ENCODE measurements at places on chromosomes 13 and 19.

DNA sequence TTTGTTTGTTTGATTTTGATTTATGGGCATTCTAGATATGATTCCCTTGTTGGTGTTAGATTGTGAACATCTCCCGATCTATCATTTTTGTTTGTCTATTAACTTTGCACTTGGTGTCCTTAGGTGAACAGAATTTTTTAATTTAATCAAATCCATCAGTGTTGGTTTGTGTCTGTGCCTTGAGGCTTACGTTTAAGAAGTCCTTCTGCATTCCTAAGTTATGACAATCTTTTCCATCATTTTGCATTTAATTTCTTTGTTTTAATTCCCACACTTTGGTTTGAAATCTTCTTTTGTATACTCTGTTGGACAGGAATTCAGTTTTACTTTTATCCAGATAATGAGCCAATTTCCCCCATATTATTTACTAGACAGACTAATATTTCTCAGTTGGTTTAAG is 421.7 kb downstream of the HS6ST3 start:
- no peak for DNase-seq

DNA sequence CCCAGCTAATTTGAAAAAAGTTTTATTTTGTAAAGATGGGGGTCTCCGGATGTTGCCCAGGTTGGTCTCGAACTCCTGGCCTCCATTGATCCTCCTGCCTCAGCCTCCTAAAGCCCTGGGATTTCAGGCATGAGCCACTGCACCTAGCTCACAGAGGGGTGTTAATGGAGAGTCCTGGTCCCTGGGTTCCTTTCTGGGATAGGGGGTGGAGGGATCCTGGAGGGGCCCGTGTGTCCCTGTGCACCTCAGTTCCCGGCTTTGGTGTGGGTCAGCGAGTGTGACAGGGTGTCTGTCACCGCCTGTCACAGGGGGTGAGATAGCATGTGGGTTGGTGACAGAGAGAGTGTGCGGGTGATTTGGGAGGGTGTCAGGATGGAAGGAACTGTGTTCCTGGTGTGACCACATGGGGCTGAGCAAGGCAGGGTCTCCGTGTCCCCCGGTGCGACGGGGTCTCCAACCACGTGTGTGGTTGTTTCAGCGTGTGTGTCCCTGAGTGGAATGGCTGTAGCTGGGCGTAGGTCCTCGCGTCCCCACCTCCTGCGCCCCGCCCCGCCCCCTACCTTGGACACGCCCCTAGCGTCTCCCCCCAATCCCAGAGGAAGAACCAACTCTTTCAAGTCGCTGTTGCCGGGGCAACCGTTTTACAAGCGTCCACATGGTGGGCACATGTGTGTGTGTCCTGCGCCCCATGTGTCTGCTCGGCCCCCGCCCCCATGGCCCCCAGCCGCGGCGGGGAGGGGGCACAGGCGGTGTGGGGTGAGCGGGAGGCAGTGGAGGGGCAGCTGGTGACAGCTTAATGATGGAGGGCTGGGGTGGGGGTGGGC is 2.9 kb upstream of the NRTN start:
- DNase-seq: no peak

GRCh38 chr13:20566898-20567874 is at the start of gene IFT88:
TSS of gene IFT88 (plus strand) at chr13:20567157. CDS start at chr13:20574386, 7,229 bp downstream.
- peak; percentile 90 for DNase-seq

- DNase-seq: no peak
Observed at GRCh38 chr13:41751277-41751676, 209.6 kb downstream of the VWA8 start.

DNA sequence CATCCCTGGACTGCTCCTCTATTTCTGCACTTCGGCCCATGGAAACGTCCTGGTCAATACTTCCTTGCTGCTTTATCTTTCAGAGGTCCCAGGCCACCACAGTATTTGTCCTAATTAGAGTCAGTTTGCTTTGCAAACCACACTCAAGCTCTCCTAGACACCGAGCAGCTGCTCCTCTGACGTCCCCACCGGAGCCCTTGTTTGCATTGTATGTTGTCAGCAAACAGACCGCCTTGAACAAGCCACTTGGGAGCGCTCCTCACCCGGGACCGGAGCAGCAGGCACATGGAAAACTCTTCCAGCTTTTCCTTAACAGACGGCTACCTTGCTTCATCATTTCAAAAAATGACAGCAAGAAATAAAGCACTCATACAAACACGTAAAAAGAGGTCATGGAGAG is 51.5 kb upstream of the GTF3A start:
- DNase-seq: no peak

- no peak for DNase-seq
Observed at GRCh38 chr19:17834350-17835181, 13.2 kb downstream of the JAK3 start.

DNA sequence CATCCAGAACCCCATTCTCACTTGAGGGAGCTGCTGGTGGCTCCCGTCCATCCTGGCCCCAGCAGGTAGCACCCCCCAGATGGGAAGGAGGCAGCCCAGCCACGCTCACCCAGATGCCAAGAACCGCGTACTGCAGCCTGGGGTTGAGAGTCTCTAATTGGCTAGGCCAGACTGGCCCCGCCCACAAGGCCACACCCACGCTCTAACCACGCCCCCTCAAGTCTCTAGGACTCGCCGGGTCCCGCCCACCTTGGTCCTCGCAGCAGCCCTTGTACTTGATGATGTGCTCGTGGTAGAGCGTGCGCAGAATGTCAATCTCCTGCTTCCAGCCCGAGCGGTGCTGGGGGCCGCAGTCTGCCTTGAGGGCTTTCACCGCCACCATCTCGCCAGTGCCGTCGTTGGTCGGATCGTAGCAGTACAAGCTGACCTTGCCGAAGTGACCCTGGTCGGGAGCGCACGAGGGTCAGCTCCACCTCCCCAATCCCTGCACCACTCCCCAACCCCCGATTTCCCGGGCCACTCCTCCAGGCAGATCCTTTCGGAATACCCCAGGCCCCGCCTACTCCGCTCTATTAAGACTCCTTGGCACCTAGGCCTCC is 14.5 kb upstream of the ICAM3 start:
- DNase-seq: no peak

DNA sequence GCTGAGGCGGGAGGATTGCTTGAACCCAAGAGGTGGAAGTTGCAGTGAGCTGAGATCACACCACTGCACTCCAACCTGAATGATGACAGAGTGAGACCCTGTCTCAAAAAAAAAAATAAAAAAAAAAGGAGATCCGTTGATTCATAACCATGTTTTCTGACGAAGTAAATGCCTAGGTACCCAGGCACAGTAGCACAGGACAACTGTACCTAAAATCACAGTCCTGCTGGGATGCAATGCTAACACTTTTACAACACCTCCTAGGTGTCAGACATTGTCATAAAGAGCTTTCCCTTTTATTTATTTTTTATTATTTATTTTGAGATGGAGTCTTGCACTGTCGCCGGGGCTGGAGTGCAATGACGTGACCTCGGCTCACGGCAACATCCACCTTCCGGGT is 2.5 kb upstream of the TTC9B start:
- no peak for DNase-seq

DNA sequence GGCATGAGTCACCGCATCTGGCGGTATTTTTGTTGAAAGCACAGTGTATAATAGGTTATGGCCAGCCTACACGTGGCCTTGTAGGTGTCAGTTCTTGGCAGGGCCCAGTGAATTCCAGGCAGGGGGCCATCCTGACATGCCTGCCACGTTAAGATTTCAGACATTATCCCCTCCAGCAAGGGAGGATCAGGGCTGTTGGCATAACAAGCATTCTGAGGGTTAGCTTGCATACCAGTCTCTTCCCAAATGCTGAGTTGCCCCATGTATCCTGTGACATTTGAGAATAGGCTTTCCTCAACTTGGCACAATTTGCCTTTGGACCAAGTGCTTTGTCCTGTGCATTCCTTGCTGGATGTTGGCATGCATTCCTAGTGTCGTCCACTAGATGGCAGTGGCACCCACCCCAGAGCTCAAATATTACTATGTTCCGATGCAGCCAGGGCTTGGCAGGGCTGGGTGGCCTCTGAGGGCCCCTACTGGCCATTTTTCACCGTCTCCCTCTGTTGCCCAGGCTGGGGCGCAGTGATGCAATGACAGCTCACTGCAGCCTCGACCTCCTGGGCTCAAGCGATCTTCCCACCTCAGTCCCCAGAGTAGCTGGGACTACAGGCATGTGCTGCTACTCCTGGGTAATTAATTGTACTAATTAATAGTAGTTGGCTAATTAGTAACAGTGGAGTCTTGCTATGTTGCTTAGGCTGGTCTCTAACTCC is 31.2 kb downstream of the NLRP12 start:
- peak; percentile 90 for DNase-seq

GRCh38 chr19:3548606-3549005 is 8.8 kb downstream of the MFSD12 start:
- no peak for DNase-seq

- no peak for DNase-seq
Observed at GRCh38 chr13:37453246-37453645, 145.3 kb downstream of the POSTN start.

- no peak for DNase-seq
Observed at GRCh38 chr19:9523885-9524474, 14.5 kb downstream of the ZNF426 start.

DNA sequence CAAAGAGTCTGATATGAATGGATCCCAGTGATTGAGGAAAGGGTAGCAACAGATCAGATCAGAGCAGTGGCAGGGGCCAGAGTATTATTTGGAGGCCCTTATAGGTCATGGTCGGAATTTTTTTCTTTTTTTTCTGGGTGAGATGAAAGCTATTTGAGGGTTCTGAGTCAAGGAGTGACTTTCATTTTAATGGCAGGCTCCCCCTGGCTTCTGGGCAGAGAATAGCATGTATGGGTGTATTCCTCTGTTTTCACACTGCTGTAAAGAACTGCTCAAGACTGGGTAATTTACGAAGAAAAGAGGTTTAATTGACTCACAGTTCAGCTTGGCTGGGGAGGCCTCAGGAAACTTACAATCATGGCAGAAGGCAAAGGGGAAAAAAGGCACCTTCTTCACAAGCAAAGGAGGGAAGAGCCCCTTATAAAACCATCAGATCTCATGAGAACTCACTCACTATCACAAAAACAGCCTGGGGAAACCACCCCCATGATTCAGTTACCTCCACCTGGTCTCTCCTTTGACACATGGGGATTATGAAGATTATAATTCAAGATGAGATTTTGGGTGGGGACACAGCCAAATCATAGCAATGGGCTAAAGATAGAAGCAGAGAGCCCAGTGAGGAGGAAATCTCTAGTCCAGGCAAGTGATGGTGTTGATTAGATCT is 3.0 kb upstream of the SLC6A16 start:
- DNase-seq: no peak

DNA sequence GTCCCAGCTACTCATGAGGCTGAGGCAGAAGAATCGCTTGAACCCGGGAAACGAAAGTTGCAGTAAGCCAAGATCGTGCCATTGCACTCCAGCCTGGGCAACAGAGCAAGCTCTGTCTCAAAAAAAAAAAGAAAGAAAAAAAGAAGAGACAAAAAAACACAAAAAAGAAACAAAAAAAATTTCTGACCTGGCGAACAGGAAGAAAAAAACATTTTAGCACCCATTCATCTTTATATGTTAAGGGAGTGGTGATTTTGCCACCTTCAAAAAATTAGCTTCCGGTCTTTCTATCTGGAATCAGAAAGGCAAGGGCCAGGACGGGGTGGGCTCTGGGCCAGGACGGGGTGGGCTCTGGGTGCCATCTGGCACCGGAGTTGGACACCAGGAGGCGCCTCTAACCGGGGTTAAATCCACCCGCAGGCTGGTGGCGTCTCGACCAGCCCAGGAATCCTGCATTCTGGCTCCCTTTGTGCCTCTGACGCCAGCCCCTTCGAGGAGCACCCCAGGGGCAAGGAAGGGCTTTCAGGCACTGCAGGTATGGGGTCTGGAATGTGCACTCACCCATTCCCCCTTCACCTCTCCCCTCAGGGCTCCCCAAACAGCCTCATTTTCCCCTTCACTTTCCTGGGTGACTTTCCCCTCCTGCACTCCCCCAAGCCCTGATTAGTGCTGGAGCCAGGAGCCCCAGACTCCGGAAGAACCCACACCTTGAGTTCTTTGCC is 10.4 kb upstream of the ZSWIM4 start:
- no peak for DNase-seq

DNA sequence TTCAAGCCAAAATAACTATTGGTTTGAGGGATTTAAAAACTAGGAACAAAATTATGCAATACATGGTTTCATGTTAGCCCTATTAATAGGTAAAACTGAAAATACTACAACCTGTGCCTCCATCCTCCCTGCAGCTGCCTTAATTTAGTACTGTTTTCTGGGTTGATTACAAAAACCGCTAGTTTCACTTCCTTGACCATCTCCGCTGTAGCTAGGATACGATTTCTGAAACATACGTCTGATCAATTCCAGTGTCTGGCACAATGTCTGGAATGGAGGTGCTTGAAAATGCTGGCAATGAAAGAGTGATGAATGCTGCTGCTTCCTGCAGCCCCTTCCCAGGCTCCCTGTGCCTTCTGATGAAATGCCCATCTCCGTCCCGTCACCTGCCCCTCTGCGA is 273.5 kb downstream of the SHISA2 start:
- DNase-seq: no peak

GRCh38 chr19:44755219-44755618 is 6.7 kb downstream of the BCL3 start:
- DNase-seq: no peak

- no peak for DNase-seq
Observed at GRCh38 chr13:29855009-29855408, 4.6 kb upstream of the UBL3 start.

DNA sequence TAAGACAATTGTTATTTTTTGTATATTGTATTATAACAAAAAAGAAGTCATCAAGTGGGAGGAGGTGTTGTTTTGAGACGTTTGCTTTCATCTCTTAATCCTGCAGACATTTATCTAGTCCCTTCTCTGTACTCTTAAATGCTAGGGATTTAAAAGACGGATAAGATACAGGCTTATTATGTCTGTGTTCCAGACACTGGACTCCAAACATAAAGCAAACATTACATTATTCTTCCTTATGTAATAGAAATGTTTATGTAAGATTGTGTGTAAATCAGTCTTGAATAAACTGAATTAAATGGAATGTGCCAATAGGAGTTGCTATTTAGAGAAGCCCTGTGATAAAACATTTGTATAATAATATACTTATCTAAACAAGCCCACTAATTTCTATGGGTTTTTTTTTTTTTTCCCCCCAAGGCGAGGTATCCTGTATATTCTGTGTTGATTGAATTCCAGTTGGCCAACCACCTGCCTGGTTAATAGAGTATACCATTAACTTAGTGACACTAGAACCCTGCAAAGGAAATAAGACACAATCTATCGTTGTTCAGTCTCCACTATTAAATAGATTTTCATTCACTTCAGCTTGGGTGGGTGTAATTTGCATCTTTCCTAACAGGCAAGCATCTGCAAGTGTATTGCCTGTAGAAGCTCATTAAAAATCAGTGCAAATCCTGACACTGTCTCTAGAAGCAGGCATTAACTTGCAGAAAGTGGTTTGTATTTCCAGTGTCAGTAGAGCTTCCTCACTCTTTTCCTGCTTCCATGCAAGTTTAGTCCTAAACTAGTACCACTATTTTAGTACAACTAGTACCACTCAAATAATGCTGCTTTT is 69.0 kb downstream of the LRCH1 start:
- DNase-seq: no peak

- DNase-seq: no peak
Observed at GRCh38 chr13:62653371-62653770, 1237.7 kb upstream of the PCDH20 start.

GRCh38 chr13:28607187-28607955 is 51.6 kb upstream of the POMP start:
- no peak for DNase-seq

GRCh38 chr19:49462492-49462891 is 9.5 kb downstream of the ALDH16A1 start:
- DNase-seq: no peak

Data from nucleus accumbens (tissue), 56 donors.